GM19239 (cell line): ENCODE measurements at places on chromosomes 7 and 10.

GRCh38 chr7:14988941-14989340 lies 86.4 kb upstream of the DGKB start:
- DNase-seq, result no peak

GRCh38 chr10:32982911-32983909 lies 25.2 kb upstream of the ITGB1 start:
- DNase-seq, result no peak

DNA sequence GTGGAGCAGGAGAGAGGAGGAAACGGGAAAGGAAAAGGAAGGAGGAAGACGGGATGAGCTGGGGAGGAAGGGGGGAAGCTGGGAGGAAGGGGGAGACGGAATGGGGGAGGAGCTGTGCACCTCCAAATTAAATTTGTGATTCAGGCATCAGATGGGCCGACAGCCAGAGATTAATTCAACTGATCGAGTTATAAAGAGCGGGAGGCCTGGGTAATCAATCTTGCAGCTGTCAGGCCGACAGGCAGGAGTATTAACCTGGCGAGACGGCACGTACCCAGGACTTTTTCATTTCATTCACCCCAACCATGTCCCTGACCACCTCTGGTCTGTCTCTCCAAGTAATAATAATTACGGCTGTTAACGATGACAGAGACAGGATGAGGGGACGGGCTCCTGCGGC lies 26.2 kb downstream of the KAZALD1 start:
- no peak for DNase-seq

- no peak for DNase-seq
Observed at GRCh38 chr7:112238852-112239610, 32.5 kb downstream of the ZNF277 start.

GRCh38 chr7:73565675-73566340 lies 8.3 kb upstream of the BCL7B start:
- no peak for DNase-seq

DNA sequence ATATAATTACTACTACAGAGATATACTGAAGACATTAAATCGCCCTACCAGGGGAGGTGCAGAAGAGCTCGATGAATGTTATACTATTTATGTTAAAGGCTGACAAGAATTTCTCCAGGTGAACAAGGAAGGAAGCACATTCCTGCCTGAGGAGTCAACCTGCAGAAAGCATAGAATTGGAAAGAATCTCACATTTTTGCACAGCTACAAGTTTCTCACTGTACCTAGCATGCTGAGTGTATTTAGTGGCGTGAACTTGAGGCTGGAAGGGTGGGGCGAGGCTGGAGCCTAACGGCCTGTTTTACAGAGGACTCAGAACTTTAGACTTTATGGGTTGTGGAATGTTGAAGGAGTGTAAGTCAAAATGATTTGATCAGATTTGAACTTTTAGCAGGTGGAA lies 373.6 kb upstream of the LRGUK start:
- DNase-seq, result no peak

DNA sequence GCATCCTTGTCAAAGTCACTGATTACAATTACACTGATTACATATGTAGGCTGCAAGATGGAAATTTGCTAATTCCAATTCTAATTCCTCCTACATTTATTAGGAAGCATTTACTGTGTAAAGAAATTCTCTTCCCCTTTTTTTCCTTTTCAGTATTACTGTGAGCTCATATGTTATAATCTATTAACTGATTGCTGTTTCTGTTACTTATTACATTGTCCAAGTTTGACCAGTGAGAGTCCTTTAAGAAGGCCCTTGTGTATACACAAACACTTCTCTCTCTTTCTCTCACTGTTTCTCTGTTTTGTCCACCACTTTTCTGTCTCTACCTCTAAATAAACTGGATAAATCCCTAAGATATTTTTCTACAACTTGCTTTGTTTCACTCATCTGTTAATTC lies 31.5 kb downstream of the PHF14 start:
- DNase-seq, result no peak

DNA sequence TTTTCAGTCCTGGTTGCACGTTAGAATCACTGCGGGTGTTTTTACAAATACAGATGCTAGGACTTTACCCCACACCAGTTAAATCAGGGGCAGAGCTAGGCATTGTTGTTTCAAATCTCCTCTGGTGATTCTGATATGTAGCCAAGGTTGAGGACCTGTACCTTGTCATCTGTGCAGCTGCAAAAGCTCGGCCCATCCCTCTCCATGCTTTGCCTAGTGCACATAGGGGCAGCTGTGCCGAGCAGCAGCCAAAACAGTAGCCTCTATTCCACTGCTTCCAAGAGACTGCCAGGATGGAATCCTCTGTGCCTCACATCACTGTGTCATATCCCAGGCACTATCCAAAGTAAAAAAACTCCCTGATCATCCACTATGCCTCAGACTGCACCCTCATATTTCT lies 181.3 kb downstream of the CDK14 start:
- DNase-seq, result no peak

GRCh38 chr10:89037096-89037495 lies 46.5 kb downstream of the FAS start:
- no peak for DNase-seq

- DNase-seq, result no peak
Observed at GRCh38 chr7:158996214-158997109, 140.1 kb downstream of the DYNC2I1 start.

- DNase-seq, result no peak
Observed at GRCh38 chr10:88949912-88950837, 2.4 kb downstream of the ACTA2 start.

DNA sequence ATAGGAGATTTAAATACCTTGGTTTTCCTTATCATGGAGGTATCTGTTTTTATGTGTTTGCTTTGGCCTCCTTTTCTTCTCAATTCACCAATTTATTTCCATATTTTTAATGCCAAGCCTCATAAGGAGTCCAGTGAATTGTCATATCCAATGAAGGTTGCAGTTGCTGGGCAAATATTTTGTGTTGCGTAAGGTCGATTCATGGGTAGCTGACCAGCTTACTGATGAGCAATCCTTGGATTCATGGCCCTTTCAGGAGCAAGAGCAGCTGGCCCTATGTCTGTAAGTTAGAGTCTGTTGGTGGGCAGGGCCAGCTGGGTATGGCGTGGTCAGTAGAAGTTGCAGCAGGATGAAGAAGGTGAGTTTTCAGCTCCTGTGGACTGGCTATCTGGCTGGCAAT lies 182.9 kb downstream of the PFKFB3 start:
- no peak for DNase-seq

DNA sequence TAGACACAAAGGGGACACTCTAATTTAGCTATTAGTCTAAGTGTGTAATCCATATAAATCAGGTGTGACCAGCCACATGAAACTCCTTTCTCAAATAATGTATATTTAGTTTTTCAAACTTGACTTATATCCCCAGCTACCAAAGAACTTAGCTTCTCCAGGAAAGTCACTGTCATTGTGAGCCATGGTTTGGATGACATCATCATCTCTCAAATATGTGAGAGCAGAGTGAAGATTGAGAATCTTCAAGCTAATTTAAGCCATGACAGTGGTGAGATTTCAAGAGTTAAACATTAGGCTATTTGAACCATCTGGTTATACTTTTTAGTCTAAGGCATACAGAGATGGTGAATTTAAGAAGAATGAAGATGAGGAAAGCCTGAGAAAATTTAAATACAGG lies 1165.6 kb downstream of the CNTNAP2 start:
- DNase-seq, result no peak

GRCh38 chr10:63455507-63455906 lies 10.3 kb downstream of the JMJD1C start:
- DNase-seq, result no peak

GRCh38 chr10:4776234-4776638 lies 49.8 kb upstream of the AKR1E2 start:
- DNase-seq, result no peak

DNA sequence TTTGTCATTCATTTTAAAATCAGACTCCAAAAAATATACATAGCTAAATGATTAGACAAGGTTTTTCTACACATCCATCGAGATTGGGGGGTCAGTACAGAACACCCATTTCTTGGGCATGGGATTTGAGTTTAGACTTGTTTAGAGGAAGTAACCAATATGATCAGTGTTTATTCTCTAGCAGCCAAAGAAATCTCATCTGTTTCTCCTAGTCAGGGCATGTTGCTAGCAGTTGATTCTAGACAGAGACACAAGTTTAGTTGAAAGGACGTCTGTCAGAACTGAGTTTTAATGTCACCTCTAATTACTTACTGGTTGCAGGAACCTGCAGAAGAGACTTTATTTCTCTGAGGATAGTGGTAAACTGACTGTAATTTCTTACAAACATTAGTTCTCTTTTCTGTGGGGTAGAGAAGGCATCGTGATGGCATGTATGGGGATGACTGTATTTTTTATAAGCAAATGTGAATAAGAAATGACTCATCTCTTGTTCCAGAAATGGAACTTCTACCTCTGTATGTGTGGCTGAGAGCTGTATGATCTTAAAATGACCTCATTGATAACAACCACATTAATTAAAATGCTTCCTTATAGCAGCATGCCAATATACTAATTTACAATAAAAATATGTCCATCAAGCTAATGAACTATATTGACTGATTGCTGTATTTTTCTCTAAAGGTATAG lies 30.6 kb upstream of the RHOBTB1 start:
- no peak for DNase-seq

DNA sequence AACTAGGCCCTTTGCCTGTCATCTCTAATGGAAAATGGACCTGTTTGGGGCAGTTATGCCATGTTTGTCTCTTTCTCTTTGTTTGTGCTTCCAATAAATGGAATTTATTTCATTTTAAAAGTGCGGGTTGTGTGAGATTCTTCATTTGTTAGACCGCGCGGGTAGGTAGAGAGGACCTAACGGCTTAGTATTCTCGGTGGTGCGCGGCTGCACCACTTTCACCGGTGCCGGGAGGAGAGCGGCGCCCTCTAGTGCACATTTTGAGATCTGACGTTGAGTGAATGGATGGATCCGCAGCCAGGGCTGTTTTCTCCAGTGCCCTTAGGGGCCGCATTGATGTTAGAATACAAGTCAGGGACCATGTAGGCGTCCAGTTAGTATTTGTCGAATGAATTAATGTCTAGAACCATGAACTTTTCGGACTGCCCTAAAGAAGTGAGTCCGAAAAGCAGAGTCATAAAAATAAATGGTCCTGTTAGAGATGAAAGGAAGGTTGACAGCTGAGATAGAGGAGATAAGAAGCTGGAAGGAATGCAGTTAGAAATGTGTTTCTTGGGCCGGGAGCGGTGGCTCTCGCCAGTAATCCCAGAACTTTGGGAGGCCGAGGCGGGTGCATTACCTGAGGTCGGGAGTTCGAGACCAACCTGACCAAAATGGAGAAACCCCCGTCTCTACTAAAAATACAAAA lies 29.3 kb upstream of the GIMAP8 start:
- no peak for DNase-seq

DNA sequence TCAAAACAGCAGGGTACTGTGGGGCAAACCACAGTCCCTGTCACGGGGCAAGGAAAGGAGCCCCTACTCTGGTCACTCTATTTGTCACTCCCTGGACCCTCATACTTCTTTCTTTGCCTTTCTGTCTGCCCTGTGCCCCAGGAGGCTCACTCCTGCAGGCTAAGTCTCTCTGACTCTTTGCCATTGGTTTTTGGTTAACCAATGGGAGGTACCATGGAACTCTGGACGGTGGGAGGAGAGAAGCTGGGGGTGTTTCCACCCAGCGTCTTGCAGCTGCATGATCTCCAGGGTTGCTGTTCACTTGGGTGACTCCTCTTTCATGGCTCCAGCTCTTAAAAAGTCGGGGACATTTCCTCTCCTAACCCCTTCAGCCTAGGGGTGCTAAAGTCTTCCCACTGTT lies 15.4 kb upstream of the EIF5AL1 start:
- no peak for DNase-seq

GRCh38 chr10:24569828-24570657 lies 153.6 kb downstream of the ARHGAP21 start:
- DNase-seq, result no peak

DNA sequence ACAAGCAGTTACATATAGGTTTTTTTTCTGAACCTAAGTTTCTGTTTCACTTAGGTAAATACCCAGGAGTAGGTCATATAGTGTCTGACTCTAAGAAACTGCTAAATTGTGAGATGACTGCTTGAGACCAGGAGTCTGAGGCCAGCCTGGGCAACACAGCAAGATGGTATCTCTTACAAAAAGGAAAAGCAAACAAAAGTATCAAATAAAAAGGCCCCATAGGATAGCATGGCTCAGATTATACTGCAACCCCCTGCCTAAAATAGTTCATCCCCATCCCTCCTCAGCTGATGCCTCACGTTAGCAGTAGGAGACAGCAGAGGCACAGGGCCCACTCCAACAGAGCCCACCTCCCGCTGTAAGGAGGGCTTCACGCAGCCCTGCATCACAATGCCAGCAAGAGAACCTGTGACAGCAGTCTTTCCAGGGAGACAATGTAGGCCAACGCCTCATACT lies 90.3 kb downstream of the SRPK2 start:
- DNase-seq, result peak; percentile 30

- DNase-seq, result no peak
Observed at GRCh38 chr10:35204650-35205319, 78.1 kb downstream of the CREM start.

GRCh38 chr10:52316500-52316899 lies 2.4 kb downstream of the DKK1 start:
- DNase-seq, result no peak

- DNase-seq, result no peak
Observed at GRCh38 chr7:2126621-2127020, 106.1 kb downstream of the MAD1L1 start.

DNA sequence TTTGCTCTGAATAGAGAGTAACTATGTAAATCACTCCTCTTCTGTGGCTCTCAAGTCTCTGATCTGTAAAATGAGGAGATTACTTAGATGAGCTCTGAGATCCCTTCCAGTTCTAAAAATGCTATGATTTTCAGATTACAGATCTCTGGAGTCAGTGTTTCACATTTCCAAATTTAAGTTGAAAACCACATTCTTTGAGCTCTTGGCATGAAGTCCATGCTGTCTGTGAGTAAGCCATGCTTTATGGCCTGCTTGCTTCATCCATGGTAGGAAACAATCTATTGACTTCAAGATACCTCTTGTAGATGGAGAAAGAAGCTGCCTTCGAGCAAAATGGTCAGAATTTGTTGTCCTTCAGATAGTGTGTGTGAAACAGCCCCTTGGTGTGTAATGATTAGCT lies 64.9 kb downstream of the CELF2 start:
- no peak for DNase-seq

DNA sequence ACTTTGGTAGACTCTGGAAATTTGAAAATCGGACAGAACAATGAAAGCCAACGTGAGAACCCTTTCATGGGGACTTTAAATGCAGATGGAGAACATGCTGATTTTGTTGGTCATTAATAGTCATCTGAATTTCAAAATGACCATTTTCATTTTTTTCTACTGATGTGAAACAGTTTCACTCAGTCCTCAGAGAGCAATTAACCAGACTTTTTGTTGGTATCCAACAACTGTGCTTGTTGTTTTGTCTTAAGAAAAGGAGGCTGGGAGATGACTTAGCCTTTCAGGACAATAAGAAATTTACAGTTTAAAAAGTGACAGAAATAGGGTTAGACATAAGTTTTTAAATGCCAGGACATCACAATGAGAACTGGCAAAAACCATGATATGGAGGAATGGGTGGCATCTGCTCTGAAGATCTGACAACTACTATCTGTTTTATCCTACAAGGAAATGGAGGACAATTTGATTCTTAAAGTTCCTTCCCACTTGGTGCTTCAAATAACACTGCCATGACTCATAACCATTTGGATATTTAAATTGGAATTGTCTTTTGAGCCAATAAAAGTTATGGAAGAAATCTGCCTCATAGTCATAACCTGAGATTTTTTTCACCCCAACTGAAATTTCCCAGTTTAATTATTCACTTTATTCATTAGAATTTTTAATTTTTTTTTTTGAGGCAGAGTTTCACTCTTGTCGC lies 87.2 kb upstream of the HPS1 start:
- DNase-seq, result no peak

GRCh38 chr7:91291902-91292301 lies 27.7 kb downstream of the FZD1 start:
- DNase-seq, result no peak
